Stimulated activated CD4-positive, alpha-beta T cell treated with anti-CD3 and anti-CD28 coated beads, Interleukin-2, amount 100 ng/mL, for 48 hours (primary cell): ENCODE measurements at places on chromosomes 16 and 17.

GRCh38 chr17:17440010-17440843, 36.6 kb upstream of the MED9 start:
- peak; percentile 74 for DNase-seq

DNA sequence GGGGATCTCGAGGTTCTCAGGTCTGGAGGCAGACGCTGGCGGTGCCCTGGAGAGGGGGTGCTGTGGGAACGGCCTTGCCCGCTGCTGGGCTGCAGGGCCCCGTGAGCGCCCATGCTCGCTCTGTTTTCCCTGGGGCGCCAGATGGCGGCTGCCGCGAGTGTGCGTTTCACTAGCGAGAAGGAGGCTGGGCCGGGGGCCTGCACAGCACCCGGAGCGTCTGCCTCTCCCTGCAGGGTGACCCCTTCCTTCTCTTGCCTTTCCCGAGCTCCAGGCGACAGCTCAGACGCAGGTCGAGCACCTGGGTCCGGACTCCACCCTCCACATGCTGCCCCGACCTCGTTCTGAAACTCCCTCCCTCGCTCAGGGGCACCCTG, 2.7 kb downstream of the TELO2 start:
- no peak for DNase-seq

- no peak for DNase-seq
These were observed 2.1 kb downstream of the KRT10 start for GRCh38 chr17:40820228-40820838.

- no peak for DNase-seq
These were observed 23.4 kb downstream of the SLC25A10 start for GRCh38 chr17:81735264-81736102.

DNA sequence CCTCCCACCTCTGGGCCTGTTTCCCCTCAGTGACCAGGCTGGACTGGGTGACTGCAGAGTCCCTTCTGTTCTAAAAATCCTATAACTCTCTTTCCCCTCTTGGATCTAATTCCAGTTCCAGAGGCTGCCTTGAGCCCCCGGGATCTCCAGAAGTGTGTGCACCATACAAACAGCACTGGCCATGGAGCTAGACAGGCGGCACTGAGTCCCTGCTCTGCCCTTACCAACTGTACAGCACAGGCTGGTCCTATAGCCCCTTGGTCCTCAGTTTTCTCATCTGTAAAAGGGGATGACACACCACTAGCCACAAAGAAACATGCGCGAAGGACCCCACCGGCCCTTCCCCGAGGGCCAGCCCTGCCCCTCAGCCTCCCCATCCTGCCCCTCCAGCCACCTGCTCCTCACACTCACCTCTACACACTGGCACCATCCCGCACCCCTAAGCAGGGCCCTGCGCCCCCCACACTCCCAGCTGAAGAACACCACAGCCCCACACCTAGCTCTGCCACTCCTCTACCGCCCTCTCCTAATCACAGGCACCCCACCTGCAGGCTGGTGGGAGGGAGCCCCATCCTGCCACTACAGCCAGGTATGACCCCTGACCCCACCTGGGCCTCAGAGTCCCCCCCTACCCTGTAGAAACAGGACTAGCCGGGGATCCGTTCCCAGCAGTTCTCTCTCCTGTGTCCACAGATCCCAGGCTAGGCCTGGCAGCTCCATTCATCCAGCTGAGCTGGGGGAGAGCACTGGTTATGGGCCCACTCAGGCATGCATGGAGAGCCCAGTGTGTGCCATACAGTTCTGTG, 913 bp upstream of the KRT16 start:
- no peak for DNase-seq

DNA sequence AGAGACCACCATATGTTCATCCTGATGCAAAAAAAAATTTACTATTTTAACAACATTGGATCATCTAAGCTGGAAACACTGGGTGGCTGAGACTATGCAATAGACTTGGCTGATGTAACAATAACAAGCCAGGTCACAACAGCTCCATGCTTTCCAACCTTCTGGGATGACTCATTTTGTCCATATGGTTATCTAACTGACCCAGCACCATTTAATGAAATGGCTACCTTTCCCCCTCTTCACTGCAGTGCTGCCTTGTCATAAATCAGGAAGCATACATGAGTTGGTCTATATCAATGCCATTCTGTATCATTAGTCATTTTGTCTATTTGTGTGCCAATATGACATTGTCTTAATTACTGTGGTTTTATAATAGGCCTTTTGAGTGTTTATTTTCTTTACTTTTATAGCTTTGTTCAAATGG, 217.6 kb upstream of the KCNJ16 start:
- no peak for DNase-seq

DNA sequence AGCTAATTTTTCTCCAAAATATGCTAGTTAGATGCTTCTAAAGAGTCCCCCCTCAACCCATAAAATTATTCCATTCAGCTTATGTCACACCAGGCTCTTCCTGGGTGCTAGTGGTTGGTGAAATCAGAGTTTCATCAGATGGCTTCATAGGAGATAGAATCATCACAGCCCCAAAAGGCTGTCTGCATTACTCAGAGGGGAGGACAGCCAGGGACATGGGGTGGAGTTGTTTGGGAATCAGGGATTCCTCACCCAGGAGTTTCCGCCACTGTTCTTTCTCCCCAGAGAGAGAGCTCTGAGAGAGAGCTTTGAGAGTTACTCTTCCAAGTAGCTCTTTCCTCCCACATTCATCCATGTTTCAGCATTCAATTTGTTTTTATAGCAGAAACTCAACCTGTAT, 288 bp upstream of the KRT34 start:
- no peak for DNase-seq

GRCh38 chr17:57810721-57811637, 38.9 kb downstream of the MRPS23 start:
- DNase-seq, result no peak
